ENCODE measurements at places on chromosomes 11 and 22.

GRCh38 chr22:50161508-50162390 is 8.8 kb upstream of the PANX2 start:
- no peak for DNase-seq

- no peak for DNase-seq
These were observed 9.4 kb upstream of the LAYN start for GRCh38 chr11:111531136-111531535.

- DNase-seq: no peak
These were observed 13.9 kb upstream of the RASSF10 start for GRCh38 chr11:12995188-12995587.

GRCh38 chr11:58497951-58498350 is 10.0 kb downstream of the OR5B21 start:
- DNase-seq: no peak

DNA sequence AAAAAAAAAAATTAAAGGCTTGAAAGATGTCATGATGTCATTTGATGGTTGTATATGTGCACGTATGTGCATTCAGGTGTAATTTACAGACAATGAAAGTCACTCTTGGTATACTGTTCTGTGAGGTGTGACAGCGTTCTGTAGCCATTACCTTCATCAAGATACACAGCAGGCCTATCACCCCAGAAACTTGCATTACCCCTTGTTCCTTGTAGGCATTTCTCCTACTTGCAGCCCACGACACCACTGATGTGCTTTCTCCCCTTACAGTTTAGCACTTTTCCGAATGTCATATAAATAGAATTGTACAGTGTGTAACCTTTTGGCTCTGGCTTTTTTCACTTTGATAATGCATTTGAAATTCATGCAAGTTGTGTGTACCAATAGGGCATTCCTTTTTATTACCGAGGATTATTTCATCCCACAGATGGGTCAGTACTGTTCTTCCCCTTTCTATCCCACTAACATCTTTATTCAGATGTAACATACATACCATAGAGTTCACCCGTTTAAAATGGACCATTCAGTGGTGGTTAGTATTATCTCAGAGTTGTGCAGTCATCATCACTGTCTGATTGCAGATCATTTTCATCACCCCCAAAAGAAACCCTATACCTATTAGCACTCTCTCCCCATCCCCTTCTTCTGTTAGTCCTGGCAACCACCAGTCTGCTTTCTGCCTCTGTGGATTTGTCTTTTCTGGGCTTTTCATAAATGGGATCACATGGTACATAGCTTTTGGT is 30.3 kb downstream of the BCR start:
- no peak for DNase-seq

DNA sequence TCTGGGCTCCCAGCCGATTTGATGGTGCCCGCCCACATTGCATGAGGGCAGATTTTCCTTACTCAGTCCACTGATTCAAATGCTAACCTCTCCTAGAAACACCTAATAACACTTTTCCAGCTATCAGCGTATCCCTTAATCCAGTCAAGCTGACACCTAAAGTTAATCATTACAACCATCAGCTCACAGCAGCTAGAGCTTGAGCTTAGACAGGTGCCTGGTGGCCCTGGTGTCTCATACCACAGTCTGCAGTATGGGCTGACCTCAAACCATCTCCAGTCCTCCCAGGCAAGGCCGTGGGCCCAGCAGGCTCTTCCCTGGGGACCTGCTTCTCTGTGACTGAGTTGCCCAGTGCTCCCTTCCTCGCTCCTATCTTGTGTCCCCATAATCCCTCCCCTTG is 174.4 kb upstream of the NECTIN1 start:
- DNase-seq: no peak

- DNase-seq: no peak
These were observed 53.3 kb downstream of the CACNA1I start for GRCh38 chr22:39623603-39624500.

DNA sequence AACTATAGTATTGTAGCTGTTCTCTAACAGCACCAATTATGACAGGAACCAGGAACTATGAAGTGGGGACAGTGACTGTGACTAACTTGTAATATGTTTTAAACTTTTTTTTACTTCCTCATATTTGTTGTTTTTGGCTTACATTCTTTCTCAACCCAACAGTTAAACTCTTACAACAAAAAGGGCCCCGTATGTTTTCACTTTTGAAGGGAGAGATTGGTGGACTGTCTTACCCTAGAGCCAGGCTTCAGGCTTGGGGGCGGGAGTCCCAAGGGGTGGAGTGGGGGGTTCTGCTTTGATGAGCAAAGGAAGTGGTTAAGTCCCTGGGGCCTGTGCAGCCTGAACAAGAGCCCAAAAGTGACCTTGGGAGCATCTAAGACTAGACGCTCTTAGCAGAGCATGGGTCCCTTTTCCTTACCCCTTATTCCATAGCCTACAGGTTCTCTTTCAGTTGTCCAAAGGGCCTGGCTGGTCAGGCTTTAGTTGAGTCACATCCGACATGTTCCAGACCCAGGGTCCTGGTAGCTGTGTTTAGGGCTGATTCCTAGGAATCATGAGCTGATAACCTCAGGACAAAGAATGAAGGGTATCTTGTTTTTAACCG is 38.8 kb downstream of the STIM1 start:
- DNase-seq: no peak

GRCh38 chr11:46912526-46913150 is 5.7 kb downstream of the LRP4 start:
- no peak for DNase-seq

- no peak for DNase-seq
These were observed 360.8 kb upstream of the PITPNB start for GRCh38 chr22:28279888-28280287.
